ENCODE measurements at places on chromosomes 1 and 21.

DNA sequence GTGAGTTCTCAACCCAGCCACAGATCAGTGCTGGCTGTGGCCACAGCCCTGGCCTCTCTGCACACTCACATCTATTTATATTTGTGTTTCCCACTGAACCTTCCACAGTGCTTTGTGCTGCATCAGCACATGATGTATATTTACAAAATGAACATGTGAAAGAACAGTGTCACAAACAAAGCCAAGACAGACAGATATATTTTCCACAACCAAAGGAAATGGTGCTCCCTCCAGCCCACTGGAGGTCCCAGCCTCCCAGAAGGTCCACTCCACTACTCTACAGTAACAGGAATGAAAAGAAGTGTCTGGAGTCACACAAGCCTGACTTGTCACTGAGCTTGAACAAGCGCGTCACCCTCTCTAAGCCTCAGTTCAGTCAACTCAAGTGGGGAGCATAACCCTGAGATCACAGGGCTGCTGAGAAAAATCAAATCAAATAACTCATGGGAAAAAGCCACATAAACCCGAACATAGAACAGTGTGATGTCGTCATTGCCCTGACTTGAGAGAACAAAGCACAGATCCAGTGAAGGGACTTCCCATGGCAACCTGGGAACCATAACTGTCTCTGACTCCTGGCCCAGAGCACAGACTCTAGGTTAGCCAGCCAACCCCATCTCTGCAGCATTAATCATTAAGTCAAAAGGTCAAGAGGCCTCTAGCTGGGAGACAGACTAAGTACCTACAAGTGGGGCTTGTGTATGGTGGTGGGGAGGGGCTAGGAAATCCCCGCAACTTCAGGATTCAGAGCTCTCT lies 121.2 kb downstream of the TRABD2B start:
- no peak for DNase-seq

DNA sequence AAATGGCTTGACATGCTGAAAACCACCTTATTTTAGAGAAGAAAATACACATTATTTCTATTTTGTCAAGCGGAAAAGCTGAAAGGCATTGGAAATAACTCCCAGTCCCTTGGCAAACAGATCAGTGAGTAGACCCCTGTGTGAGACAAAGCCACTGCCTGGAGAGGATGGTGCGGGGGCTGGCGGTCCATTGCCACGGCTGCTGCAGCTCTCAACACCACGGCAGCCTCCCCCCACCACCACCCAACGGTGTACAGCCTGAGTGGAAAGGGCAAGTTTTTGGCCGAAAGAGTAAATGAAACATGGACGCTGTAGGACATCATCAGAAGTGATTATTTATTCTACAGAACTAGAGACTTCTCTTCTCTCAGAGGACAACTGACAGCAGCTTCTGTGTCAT lies 84.6 kb downstream of the PEX14 start:
- DNase-seq: no peak

GRCh38 chr1:55951291-55951690 lies 628.1 kb downstream of the PLPP3 start:
- no peak for DNase-seq

GRCh38 chr21:41895643-41896493 lies 16.7 kb upstream of the PRDM15 start:
- no peak for DNase-seq

DNA sequence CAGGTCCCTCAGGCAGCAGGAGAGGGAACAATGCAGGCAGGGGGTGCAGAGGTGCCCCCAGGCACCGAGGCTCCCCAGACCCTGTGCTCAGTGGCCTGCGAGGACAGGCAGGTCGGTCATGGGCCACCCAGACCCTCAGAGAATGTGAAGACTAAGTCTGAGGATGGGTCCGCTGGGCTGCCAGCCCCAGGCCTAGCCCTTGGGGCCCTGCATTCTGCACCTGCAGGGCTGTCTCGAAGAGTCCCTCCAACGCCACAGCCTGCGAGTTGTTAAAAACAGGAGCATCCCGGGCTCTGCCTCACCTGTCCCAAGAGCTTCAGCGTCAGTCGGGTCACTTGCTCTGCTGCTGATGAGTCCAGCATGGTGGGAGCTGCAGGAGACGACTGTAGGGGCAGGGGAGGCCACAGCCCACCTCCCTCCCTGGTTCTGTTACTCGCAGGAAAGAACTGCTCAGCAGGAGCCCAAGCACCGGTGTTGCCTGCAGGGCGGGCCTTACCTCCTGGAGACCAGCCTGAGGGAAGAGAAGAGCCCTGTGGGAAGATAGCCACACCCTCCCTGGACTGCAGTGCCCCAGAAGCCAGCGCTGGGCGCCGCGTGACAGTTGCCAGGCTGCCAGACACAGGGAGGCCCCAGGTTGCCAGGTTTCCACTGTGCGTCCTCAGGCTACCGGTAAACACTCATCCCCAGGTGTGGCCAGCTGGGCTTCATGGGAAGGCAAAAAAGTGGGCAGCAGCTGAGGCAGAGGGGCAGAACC lies 5.8 kb downstream of the C21orf58 start:
- DNase-seq: no peak

DNA sequence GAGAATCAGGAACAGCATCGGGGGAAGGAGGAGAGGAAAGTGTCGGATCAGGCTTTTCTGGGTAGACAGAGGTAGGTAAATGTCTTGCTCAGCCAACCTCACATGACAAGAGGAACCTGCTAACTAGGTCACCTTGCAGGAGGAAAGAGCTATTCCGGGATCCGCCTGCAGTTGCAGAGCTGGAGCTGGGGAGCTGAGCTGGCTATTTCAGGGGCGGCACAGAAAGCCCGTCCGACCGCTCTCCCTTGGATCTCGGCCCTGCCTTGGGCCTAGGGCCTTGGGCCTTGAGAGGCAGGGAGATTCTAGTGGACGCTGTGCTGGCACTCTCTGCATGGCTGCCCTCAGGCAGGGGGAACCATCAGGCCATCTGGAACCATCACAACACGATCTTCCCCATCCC lies 56.5 kb upstream of the CTPS1 start:
- no peak for DNase-seq

GRCh38 chr1:171507435-171507834 lies 22.1 kb downstream of the PRRC2C start:
- DNase-seq: no peak

DNA sequence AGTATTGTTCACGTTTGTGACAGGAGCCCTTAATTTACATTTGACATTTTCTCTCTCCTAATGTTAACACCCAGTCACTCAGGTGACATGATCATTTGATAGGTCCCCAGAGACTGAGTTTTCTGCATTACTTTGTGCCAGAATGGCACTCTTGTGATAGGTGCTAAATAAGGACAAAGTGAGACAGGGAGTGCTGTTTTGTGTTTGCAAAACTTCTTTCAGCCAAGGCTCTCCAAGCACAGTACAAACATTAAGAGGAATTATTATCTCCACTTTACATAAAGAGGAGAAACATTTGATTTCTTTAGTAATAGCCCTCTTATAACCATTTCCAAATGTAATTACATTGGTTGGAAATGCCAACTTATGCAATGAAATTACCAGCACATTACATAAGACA lies 355.2 kb downstream of the NTNG1 start:
- DNase-seq: no peak

- no peak for DNase-seq
These were observed 51.0 kb downstream of the SYDE2 start for GRCh38 chr1:85149805-85150204.

GRCh38 chr1:175629318-175629694 lies 114.1 kb downstream of the TNR start:
- no peak for DNase-seq

DNA sequence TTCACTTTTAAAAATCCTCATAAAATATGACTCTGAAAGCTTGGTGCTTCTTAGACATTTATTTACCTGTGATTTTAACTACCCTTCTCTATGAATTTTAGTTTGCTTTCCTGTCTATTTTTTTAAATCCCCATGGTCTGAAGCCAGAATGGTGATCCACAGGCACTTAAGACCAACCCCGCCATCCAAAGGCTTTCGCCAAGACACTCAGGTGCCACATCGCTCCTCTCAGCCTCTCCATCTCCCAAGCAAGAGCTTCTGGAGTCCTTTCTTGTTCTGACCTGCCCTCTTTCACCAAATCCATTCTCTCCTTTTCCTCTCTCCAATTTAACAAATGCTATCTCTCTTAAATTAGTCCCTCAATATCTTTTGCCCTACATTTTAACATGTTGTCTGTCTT lies 464.6 kb downstream of the PCP4 start:
- no peak for DNase-seq

DNA sequence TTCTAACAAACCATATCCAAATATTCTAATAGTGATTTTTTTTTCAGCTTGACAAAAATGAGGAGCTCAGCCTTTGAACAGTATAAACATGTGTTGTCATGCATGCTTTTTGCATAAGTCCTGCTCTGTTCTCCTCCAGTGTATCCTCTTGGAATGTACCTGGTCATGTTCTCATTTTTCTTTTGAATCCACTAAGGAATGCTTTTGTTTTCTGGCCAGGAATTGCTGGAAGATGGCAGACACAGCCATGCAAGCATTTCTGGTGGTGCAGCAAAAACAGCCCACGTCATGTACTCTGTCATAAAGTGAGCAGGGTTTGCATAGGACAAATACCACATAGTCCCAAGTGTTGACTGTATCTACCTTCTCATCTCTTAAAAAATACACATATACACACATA lies 11.5 kb upstream of the PLD5 start:
- no peak for DNase-seq

- DNase-seq: no peak
These were observed 23.8 kb downstream of the RPS27 start for GRCh38 chr1:154014154-154014907.

- no peak for DNase-seq
These were observed 2.7 kb downstream of the PRMT2 start for GRCh38 chr21:46637952-46638746.

- no peak for DNase-seq
These were observed 28.4 kb downstream of the WDR4 start for GRCh38 chr21:42850866-42851391.

DNA sequence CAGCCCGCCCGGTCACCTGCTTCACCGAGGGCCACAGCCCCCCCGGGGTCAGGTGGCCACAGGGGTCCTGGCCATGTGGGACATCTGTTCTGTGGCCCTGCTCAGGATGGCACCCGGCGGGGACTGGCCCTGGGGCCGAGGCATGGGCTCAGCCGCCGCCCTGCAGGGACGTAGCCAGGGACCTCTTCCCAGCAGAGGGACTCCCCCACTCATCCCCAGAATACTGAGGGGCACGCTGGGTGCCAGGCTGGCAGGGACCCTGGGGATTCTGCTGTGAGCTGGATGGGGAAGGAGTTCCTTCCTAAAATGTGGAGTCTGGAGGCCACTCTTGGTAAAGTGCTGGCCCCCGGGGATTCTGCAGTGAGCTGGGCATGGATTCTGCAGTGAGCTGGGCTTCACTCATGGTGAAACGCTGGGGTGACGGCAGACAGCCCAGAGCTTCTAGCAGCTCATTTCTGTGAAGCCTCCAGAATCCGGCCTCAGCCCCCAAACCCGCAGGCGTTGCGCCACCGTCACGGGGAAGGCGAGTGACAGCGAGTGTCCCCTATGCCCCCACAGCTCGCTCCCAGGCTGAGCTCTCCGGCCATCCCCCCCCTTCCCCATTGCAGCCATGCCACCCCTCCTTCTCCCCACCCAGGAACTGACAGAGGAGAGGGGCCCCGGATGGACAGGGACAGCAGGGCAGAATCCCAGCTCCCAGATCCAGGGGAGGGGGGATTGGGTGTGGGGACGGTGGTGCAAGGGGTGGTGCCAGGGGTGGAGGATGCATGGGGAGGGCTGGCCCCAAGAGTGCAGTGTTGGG lies 1.4 kb downstream of the ITGB2 start:
- no peak for DNase-seq

DNA sequence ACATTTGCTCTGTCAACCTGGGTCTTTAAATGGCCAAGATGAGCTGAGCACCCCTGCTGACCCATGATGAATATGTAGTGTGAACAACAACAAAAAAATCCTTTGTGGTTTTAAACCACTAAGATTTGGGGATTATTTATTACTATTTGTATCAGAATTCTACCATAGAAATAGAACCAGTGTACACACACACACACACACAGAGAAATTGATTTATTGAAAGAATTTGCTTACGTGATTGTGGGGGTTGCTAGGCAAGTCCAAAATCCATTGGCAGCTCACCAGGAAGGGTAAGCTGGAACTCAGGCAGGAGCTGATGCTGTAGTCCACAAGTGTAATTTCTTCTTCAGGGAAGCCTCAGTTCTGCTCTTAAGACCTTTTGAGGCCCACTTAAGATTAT lies 82.5 kb upstream of the MAP1LC3C start:
- DNase-seq: no peak

DNA sequence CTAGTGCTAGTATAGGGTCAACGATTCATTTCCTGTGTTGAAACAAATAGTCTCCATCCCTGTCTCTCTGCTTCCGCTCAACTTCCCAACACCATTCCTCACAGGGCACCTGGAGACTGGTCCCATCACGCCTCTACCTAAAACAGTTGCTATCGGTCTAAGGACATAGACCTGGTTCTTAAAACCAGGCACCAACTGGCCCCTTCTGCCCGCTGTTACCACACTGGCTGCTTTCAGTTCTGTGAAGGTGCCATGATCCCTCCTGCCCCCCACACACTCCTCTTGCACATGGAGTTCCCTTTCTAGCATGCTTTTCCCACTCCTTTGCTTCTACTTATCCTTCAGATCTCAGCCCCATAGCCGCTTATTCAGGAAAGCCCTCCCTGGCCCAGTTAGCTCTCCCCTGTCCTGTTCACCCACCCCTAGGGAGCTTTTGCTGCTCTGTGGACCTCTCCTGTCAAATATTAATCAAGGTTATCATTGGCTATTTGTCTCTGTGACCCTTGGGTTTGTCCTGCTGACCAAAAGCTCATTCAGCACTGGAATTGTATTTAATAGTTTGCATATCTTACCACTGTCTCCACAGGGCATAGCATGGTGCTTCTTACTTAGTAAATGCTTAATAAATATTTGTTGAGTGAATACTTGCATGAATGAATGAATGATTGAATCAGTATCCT lies 11.9 kb upstream of the KPRP start:
- DNase-seq: no peak

GRCh38 chr1:63042278-63042677 lies 258.3 kb downstream of the ATG4C start:
- DNase-seq: no peak

DNA sequence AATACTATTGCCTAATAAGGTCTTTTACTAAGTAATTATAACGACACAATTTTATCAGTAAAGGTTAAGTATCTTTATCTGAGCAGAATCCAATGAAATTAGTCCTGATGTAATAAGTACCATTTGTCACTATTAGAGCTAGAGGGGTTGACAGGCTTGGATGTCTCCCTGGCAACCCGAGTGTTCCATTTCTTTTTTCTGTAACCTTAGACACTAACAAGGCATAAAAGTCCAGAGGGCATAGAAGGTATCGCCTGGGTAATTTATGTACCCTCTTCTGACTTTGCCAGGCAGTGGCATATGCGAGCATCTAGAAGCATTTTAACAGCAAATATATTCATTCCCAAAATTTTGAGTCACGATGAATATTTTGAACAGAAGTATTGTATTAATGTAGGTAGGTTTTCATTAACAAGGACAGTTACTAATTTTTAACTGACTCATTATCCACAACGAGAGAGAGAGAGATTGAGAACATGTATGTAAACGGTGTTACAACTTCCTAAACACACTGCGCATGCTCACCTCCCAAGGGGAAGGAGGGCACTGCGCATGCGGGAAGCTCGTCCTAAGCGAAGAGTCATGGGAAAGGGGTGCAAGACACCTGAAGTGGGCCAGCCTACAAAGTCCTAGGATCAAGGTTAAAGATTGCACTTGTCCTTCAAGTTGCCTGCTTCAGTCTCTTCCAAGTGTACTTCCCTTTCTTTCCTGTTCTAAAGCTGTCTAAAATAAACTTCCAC lies 423.9 kb downstream of the DSCAM start:
- DNase-seq: peak; percentile 45

GRCh38 chr1:25123551-25123950 lies 108.8 kb downstream of the SYF2 start:
- DNase-seq: no peak
